ENCODE measurements at places on chromosomes 16 and 17.
A peak's percentile ranks its signal among the peaks of the same experiment; 100 is the strongest.

DNA sequence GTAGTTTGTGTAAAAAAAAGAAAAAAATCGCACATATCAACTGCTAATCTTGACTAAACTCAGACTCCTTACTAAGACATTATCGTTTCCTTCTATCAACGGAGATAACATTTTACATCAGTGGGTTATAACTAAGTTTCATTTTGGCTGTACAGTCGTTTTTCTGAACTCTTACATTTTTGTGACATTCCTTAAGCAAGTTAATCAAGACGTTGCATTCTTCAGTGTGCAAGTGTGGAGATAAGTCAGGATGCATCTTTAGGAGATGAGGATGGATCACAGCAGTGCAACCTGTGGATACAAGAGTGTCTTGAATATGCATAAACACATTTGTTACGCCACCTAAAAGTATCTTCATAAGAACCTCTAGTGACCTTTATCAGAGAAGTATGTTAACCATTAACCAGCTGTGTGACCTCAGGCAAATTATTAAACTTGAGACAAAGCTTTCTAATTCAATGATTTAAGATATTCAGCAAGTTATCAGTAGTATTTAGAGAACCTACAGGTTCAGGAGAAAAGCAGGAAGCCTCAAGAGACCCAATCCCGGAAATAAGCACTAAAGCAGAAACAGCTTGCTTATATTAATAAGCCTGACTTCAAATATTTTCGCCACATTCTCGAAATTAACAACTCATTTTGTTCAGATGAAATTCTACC, 9.4 kb downstream of the CMC2 start:
- H3K27ac ChIP-seq: peak overlapping the region; percentile 96
- no peak for DNase-seq
- H3K4me3 ChIP-seq: peak overlapping the region; percentile 89
- H3K36me3 ChIP-seq: peaks cover 11% of the 10 kb centered on the region

GRCh38 chr16:3698941-3699340, 18.4 kb downstream of the TRAP1 start:
- H3K4me3 ChIP-seq: peak overlapping the region; percentile 47
- peaks cover 22% of the 10 kb centered on the region for H3K4me1 ChIP-seq
- DNase-seq: peak; percentile 19
- no peaks in the 10 kb centered on the region for H3K36me3 ChIP-seq

DNA sequence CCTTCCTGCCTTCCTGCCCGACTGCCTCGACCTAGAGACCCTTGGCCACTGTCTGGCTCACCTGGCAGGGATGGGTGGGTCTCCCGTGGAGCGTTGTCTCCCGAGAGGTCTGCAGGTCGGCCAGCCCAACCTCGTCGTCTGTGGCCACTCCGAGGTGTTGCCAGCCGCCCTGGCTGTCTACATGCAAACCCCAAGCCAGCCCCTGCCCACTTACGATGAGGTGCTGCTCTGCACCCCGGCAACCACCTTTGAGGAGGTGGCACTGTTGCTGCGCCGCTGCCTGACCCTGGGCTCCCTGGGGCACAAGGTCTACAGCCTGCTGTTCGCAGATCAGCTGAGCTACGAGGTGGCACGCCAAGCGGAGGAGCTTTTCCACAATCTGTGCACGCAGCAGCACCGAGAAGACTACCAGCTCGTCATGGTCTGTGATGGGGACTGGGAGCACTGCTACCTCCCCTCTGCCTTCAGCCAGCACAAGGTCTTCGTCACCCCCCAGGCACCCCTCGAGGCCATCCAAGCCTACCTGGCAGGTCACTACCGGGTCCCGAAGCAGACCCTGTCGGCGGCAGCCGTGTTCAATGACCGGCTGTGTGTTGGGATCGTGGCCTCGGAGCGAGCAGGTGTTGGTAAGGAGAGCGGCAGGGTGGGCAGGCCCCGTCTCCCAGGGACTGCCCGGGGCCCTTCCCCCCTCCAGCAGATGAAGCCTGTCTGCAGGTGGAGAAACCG, 75.1 kb upstream of the ENDOV start:
- no peak for DNase-seq
- H3K36me3 ChIP-seq: no peaks in the 10 kb centered on the region
- no peak overlapping the region for H3K4me3 ChIP-seq
- H3K4me1 ChIP-seq: peaks cover 3% of the 10 kb centered on the region
- no peaks in the 10 kb centered on the region for H3K27me3 ChIP-seq

GRCh38 chr16:51154271-51155171, 3.5 kb upstream of the SALL1 start:
- no peak overlapping the region for H3K27ac ChIP-seq
- H3K4me1 ChIP-seq: peaks cover 12% of the 10 kb centered on the region
- peaks cover 44% of the 10 kb centered on the region for H3K27me3 ChIP-seq
- no peak for DNase-seq
- H3K36me3 ChIP-seq: peaks cover 9% of the 10 kb centered on the region

GRCh38 chr17:29948448-29949215, 7.2 kb downstream of the EFCAB5 start:
- no peak overlapping the region for H3K4me3 ChIP-seq
- no peaks in the 10 kb centered on the region for H3K36me3 ChIP-seq
- peaks cover 8% of the 10 kb centered on the region for H3K4me1 ChIP-seq
- no peak overlapping the region for H3K27ac ChIP-seq
- DNase-seq: no peak

GRCh38 chr16:84048871-84049270, 6.3 kb upstream of the SLC38A8 start:
- DNase-seq: peak; percentile 14
- peaks cover 39% of the 10 kb centered on the region for H3K36me3 ChIP-seq
- peaks cover 3% of the 10 kb centered on the region for H3K4me1 ChIP-seq
- no peak overlapping the region for H3K4me3 ChIP-seq
- peaks cover 9% of the 10 kb centered on the region for H3K27me3 ChIP-seq
- H3K27ac ChIP-seq: no peak overlapping the region

GRCh38 chr16:31409433-31409832, 16.3 kb downstream of the ITGAD start:
- H3K4me1 ChIP-seq: peaks cover under 1% of the 10 kb centered on the region
- H3K27ac ChIP-seq: no peak overlapping the region
- no peak overlapping the region for H3K4me3 ChIP-seq
- DNase-seq: no peak

- H3K4me1 ChIP-seq: no peaks in the 10 kb centered on the region
- no peak for DNase-seq
- H3K27me3 ChIP-seq: peaks cover 40% of the 10 kb centered on the region
- no peak overlapping the region for H3K27ac ChIP-seq
These were observed 10.9 kb upstream of the DHRS7C start for GRCh38 chr17:9802294-9802693.

- no peak for DNase-seq
- H3K4me3 ChIP-seq: peak overlapping the region; percentile 54
- H3K4me1 ChIP-seq: peaks cover 21% of the 10 kb centered on the region
- no peaks in the 10 kb centered on the region for H3K36me3 ChIP-seq
- peak overlapping the region; percentile 76 for H3K27ac ChIP-seq
These were observed 97.3 kb downstream of the SDK2 start for GRCh38 chr17:73546770-73547536.

GRCh38 chr17:78359321-78359996, 418 bp downstream of the SOCS3 start:
- peaks cover 51% of the 10 kb centered on the region for H3K4me1 ChIP-seq
- H3K4me3 ChIP-seq: peak overlapping the region; percentile 78
- no peaks in the 10 kb centered on the region for H3K27me3 ChIP-seq
- DNase-seq: no peak
- peak overlapping the region; percentile 29 for H3K27ac ChIP-seq
- H3K36me3 ChIP-seq: no peaks in the 10 kb centered on the region

DNA sequence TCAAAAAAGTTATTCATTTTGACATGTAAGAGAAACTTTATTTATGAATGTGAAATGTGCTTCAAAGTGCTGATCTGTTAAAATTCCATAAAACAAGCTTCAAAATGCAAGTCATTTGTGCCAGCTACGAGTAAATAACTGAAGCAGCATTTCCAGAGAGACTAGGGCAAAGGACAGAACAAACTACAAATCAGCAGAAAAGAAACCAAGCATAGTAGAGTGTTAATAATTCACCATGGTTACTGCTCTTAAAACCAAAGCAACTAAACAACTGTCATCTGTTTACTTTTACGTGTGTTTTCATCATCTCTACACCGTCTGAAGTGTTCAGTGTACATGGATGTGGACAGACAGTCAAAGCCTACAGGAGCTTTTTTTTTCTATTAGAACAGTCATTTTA, 1.6 kb upstream of the ASPA start:
- H3K4me1 ChIP-seq: no peaks in the 10 kb centered on the region
- no peak overlapping the region for H3K27ac ChIP-seq
- no peak for DNase-seq
- H3K36me3 ChIP-seq: no peaks in the 10 kb centered on the region
- no peak overlapping the region for H3K4me3 ChIP-seq
- peaks cover 8% of the 10 kb centered on the region for H3K27me3 ChIP-seq

- DNase-seq: no peak
- H3K27me3 ChIP-seq: no peaks in the 10 kb centered on the region
- H3K36me3 ChIP-seq: no peaks in the 10 kb centered on the region
- peak overlapping the region; percentile 88 for H3K27ac ChIP-seq
- H3K4me3 ChIP-seq: no peak overlapping the region
These were observed 128.8 kb downstream of the MGAT5B start for GRCh38 chr17:76996741-76997694.

GRCh38 chr16:57694725-57695679, at the start of gene DRC7:
DRC7 (plus strand) TSS chr16:57694806; CDS start chr16:57697950, 3,144 bp downstream.
- peak within 1 kb of the TSS; percentile 63 for H3K4me3 ChIP-seq
- peak within 1 kb of the TSS; percentile 81 for H3K27ac ChIP-seq
- peaks cover 27% of the 10 kb centered on the region for H3K4me1 ChIP-seq
- peak; percentile 13 for DNase-seq
- no peaks in the 10 kb centered on the region for H3K27me3 ChIP-seq
- H3K36me3 ChIP-seq: no peaks in the 10 kb centered on the region

GRCh38 chr16:11032922-11033291, 88.5 kb downstream of the CLEC16A start:
- H3K4me1 ChIP-seq: no peaks in the 10 kb centered on the region
- peaks cover 14% of the 10 kb centered on the region for H3K36me3 ChIP-seq
- no peaks in the 10 kb centered on the region for H3K27me3 ChIP-seq

DNA sequence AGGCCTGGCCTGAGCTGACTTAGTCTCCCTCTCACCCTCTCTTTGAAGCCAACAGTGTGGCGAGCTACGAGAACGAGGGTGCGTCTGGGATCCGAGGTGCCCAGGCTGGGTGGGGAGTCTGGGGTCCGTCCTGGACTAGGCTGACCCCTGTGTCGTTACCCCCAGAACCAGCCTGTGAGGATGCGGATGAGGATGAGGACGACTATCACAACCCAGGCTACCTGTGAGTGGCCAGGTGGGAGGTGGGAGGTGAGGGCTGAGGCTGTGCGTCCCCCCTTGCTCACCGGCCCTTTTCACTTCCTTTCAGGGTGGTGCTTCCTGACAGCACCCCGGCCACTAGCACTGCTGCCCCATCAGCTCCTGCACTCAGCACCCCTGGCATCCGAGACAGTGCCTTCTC, 1.6 kb downstream of the LAT start:
- H3K36me3 ChIP-seq: peaks cover 12% of the 10 kb centered on the region
- peak overlapping the region; percentile 72 for H3K27ac ChIP-seq
- H3K4me3 ChIP-seq: peak overlapping the region; percentile 100
- DNase-seq: no peak

GRCh38 chr17:58504826-58505351, 9.5 kb downstream of the MTMR4 start:
- H3K27ac ChIP-seq: no peak overlapping the region
- H3K36me3 ChIP-seq: peaks cover 90% of the 10 kb centered on the region

- no peak for DNase-seq
- H3K27me3 ChIP-seq: peaks cover 4% of the 10 kb centered on the region
- no peaks in the 10 kb centered on the region for H3K36me3 ChIP-seq
- no peak overlapping the region for H3K27ac ChIP-seq
- no peaks in the 10 kb centered on the region for H3K4me1 ChIP-seq
These were observed 266.4 kb downstream of the MAF start for GRCh38 chr16:79334127-79334526.

GRCh38 chr17:34770586-34770985, 190.7 kb downstream of the CCT6B start:
- no peak overlapping the region for H3K4me3 ChIP-seq
- no peaks in the 10 kb centered on the region for H3K36me3 ChIP-seq
- peaks cover 9% of the 10 kb centered on the region for H3K27me3 ChIP-seq
- H3K4me1 ChIP-seq: peaks cover 1% of the 10 kb centered on the region

DNA sequence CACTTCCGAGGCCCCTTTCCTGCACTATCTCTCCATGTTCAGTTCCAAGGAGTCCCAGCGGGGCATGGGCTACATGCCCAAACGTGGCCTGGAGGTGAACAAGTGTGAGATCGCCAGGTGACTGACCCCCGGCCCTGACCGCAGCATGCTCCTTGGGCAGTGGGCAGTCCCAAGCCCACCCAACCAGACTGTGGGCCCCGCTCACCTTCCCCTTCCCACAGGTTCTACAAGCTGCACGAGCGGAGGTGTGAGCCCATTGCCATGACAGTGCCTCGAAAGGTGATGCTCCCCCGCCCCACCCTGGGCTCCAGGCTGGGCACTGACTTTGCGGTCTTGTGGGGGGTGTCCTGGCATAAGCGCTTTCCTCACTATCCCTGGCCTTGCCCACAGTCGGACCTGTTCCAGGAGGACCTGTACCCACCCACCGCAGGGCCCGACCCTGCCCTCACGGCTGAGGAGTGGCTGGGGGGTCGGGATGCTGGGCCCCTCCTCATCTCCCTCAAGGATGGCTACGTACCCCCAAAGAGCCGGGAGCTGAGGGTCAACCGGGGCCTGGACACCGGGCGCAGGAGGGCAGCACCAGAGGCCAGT, 4.7 kb downstream of the CORO1A start:
- peaks cover 28% of the 10 kb centered on the region for H3K36me3 ChIP-seq
- no peaks in the 10 kb centered on the region for H3K27me3 ChIP-seq
- H3K27ac ChIP-seq: peak overlapping the region; percentile 98
- H3K4me1 ChIP-seq: peaks cover 28% of the 10 kb centered on the region
- peak overlapping the region; percentile 7 for H3K4me3 ChIP-seq

DNA sequence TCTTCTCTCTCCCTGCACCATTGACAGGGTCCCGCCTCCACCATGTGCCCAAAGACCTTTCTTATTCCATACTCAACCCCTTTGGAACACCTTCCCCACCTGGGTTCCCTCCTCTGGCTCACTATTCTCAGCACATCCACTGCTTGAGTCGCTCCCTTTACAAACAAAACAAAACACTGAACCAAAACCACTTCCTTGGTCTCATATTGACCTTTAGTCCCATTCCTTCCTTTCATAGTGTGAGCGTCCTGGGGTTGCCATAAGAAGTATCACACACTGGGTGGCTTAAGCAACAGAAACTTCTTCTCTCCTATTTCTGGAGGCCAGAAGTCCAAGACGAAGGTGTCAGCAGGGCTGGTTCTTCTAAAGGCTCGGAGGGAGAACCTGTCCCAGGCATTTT, 6.1 kb upstream of the TNRC6C start:
- DNase-seq: no peak
- H3K4me1 ChIP-seq: peaks cover 17% of the 10 kb centered on the region
- no peaks in the 10 kb centered on the region for H3K36me3 ChIP-seq
- H3K27ac ChIP-seq: no peak overlapping the region
- H3K27me3 ChIP-seq: no peaks in the 10 kb centered on the region
- H3K4me3 ChIP-seq: no peak overlapping the region

DNA sequence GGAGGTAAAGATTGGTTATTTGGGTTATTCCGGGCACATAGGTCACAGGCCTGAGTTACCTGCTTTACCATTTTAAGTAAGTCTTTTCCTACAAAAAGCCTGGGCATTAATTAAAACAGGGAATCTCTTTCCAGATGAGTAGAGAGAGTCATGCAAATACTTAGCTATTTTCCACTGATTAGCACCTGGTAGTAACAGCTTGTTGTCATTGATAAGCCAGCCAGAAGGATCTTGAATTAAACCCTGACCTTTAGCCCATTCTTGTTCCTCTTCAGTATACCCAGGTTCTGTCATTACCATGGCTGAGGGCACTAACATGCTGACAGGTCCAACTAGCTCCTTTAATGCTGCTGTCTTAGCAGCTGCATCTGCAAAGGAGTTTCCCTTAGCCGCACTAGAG, 44.4 kb upstream of the ARL4D start:
- H3K4me1 ChIP-seq: peaks cover 17% of the 10 kb centered on the region
- H3K4me3 ChIP-seq: no peak overlapping the region
- DNase-seq: no peak
- peaks cover 24% of the 10 kb centered on the region for H3K36me3 ChIP-seq

Measured in naive thymus-derived CD8-positive, alpha-beta T cell (primary cell).